ENCODE measurements at places on chromosomes 3 and 15.

- no peak for DNase-seq
Observed at GRCh38 chr3:8237893-8238292, 263.7 kb upstream of the LMCD1 start.

DNA sequence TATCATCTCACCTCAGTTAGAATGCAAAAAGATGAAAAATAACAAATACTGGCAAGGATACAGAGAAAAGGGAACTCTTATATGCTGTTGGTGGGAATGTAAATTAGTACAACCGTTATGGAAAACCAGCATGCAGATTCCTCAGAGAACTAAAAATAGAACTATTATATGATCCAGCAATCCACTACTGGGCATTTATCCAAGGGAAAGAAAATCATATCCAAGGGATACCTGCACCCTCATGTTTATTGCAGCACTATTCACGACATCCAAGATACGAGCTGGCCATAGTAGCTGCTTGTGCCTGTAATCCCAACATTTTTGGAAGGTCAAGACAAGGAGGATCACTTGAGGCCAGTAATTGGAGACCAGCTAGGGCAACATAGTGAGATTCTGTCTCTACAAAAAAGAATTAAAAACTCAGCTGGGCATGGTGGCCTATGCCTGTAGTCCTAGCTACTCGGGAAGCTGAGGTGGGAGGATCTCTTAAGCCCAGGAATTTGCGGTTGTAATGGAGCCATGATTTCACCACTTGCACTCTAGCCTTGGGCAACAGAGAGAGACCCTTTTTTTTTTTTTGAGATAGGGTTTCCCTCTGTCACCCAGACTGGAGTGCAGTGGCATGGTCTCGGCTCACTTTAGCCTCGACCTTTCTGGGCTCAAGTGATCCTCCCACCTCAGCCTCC is 26.6 kb downstream of the USP50 start:
- DNase-seq = no peak

- DNase-seq = no peak
Observed at GRCh38 chr15:89586651-89587050, 11.4 kb downstream of the TICRR start.

DNA sequence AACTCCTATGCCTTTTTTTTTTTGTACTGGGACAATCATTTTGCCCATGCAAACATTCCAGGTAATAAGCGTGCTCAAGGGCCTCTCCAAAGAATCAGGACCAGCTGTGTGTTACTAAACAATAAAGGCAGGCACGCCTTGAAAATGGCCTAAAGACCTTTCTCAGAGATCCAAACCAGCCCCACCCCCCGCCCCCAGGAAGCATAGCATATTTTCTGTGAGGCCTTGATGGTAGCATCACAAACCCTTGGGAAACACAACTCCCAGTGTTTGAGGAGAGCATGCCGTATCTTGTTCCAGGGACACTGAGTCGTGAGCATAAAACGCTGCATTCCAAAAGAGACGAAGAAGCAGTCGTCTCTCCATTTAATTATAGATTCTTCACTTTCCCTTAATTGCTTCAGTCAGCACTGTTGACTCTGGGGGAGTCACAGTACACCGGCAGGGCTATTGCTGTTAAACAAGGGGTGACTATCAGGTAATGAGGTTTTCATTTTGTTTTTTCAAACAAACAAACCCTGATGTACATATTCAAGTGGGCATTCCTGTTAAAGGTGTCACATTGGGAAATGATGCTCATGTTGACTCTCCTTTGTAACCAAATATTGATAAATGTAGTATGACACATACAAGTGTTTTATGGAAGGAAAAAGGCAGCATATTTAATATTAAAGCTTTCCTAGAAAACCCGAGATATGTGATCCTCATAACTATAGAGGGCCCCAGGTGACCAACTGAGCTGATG is 4.4 kb upstream of the TPM1 start:
- DNase-seq = no peak

GRCh38 chr3:182242489-182242942 is 530.8 kb downstream of the SOX2 start:
- no peak for DNase-seq

- no peak for DNase-seq
Observed at GRCh38 chr15:44029003-44029402, 166.1 kb downstream of the FRMD5 start.

DNA sequence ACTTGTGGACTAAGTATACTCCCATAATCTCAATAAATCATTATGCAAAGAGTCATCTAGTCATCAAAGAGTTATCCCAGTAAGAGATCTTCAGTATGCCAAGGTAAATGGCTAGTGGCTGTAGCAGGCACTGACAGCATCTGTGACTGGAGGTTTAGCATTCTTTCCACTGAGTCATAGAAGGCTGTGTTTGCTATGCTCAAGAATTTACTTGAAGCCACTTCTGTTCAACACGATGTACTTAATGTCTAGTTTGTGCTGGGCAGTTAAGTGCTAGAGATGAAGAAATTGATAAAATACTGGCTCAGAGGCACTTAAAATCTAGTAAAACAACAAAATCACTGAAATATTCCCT is 13.0 kb downstream of the ZBED2 start:
- no peak for DNase-seq

DNA sequence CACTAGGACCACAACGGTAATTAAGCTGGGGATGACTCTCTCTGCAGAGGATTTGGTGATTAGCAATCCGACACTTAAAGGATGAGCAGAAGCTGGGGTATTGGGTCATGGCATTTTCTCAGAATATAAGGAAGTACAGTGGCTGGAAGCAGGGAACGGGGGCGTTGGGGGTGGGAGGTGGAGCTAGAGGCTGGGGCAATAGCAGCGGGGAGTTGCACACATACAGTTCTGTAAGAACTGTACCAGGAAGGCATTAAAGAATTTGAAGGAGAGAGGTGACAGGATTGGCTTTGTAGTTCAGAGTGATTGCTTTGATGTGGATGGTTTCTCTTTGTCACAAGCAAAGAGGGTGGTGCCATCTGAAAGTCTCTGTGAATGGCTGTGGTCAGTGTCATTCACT is 28.2 kb downstream of the PSMD6 start:
- DNase-seq = no peak

- DNase-seq = no peak
Observed at GRCh38 chr3:99545941-99546580, 92.3 kb upstream of the COL8A1 start.

DNA sequence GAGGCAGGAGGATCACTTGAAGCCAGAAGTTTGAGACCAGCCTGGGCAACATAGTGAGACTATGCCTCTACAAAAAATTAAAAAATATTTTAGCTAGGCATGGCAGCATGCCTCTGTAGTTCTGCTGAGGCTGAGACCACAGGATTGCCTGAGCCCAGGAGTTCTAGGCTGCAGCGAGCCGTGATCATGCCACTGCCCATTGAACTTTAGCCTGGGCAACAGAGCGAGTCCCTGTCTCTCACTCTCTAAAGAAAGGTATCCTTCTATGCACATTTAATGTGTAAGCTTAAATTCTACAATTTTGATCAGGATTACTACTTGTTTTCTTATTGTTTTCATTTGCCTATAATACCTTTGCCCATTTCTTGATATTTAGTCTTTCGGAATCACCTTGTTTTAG is 26.8 kb downstream of the GALK2 start:
- no peak for DNase-seq

GRCh38 chr3:161016417-161017313 is 88.5 kb downstream of the B3GALNT1 start:
- no peak for DNase-seq

- no peak for DNase-seq
Observed at GRCh38 chr3:37946531-37946889, 44.1 kb upstream of the VILL start.

DNA sequence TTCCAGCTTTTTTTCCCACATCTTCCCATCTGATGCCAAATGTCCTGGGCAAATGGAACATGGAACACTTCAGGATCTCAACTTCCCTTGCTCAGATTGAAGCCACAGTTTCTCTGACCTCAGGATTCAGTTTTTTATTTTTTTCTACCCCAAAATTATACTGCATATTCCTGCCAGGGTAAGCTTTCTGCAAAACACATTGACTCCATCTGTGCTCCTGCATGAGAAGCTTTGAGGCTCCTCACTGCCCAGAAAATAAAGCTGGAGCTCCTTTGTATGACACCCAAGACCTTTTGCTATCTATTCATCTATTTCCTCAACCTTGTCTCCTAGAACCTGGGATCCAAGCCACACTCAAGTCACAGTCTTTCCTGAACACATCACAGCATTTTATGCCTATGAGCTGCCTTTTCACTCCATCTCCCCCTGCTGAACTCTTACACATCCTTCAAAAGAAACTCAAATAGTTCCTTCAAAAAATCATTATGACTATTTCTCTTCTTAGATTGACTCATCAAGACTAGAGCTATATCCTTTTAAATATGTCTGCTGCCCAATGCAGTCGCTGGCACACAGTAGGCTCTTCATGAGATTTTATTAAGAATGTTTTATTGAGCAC is 57.4 kb upstream of the PSMD6 start:
- DNase-seq = no peak

- no peak for DNase-seq
Observed at GRCh38 chr3:49724586-49724985, 835 bp upstream of the GMPPB start.

GRCh38 chr3:67349551-67350174 is 304.7 kb downstream of the SUCLG2 start:
- DNase-seq = no peak

- no peak for DNase-seq
Observed at GRCh38 chr15:36208868-36209582, 370.4 kb upstream of the CDIN1 start.

GRCh38 chr15:94348084-94348483 is 116.7 kb downstream of the MCTP2 start:
- no peak for DNase-seq

DNA sequence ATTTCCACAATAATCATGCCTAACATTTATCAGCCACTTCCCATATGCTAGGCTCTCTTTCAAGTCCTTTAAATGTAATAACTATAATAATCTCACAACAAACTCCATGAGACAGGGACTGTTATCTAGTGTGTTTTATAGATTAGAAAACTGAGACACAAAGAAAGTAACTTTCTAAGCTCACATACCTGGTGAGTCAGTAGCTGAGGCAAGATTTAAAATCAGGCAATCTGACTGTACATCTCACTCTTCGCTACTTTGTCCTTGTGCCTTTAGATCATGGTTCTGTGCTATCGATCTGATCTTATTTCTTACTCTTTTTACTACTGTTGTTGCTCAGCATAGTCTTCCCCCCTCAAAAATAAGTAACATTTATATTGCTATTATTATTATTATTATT is 295.5 kb downstream of the LPP start:
- DNase-seq = no peak

DNA sequence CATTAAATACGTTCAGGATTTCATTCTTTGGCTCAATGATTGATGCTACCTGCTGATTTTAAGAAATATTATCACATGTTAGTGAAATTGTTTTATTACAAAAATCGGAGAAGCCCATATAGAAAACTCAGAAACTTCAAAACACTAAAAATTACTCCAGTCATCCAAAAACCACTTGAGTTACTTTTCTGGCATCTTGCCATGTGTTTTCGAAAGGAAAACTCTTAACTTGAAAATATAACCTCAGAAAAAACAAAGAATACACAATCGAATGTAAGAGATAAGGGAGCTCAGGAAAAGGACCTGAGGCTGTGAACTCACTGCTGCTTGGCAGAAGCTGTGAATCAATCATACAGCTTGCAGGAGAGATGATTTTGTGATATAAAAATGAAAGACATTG is 151.3 kb upstream of the SLITRK3 start:
- no peak for DNase-seq

DNA sequence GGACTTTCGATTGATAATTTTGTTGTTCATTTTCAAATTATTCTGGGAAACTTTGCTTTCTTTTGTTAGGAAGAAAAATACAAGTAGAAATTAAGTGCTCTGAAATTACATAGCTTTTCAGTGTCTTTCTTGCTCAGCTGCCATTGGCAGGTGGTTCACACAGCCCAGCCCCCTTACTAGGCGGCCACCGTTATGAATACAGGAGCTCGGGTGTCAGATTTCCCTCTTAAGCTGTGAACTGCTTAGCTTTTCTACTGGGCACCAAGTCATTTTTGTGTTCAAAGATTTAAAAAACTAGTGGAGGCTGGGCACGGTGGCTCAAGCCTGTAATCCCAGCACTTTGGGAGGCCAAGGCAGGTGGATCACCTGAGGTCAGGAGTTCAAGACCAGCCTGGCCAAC is 55.2 kb downstream of the HMG20A start:
- DNase-seq = no peak

GRCh38 chr15:42387603-42388002 is 28.3 kb downstream of the CAPN3 start:
- no peak for DNase-seq

Measured in DMS 273 treated with DMSO at 0.1 percent for 48 hours (cell line).